OCI-LY7 (cell line): ENCODE measurements at places on chromosomes 3 and 15.

DNA sequence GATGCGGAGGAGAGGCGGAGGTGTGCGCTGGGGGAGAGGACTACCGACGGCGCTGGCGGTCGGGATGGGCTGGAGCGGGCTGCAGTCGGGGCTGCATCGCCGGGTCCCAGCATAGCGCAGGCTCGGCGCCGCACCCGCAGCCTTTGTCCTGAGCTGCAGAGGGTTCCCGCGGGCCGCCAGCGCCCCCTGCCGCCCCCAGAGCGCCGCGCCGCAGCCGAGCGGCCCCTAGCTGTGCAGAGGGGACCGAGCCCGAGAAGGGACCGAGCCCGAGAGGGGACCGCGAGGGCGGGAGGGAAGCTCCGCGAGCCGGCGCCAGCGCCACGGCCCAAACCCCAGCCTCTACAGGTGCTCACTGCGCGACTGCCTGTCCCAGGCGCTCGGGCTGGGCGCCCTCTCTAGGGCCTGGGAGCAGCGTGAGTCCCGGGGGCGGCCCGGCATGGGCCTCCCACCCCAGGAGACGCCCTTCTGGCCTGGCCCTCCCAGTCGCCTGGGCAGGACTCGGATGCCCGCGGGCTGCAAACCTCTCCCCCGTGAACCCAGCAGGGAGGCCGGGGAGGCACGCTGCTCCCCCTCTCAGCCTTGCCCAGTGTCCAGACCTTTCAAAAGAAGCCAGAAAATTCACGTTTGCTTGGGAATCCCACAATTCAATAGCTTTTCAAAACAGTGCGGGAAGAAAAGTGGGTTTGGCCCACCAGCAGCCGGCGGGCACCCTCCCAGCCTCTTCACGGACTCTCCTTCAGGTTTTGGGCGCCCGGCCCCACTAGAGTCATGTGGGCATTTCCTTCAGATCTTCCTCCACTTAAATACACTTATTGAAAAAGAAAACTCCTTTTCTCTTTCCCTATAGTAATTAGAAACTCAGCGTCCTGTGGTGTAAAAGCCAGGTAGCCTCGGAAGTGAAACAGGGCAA is 134.7 kb downstream of the TPRA1 start:
- DNase-seq, result peak; percentile 21

DNA sequence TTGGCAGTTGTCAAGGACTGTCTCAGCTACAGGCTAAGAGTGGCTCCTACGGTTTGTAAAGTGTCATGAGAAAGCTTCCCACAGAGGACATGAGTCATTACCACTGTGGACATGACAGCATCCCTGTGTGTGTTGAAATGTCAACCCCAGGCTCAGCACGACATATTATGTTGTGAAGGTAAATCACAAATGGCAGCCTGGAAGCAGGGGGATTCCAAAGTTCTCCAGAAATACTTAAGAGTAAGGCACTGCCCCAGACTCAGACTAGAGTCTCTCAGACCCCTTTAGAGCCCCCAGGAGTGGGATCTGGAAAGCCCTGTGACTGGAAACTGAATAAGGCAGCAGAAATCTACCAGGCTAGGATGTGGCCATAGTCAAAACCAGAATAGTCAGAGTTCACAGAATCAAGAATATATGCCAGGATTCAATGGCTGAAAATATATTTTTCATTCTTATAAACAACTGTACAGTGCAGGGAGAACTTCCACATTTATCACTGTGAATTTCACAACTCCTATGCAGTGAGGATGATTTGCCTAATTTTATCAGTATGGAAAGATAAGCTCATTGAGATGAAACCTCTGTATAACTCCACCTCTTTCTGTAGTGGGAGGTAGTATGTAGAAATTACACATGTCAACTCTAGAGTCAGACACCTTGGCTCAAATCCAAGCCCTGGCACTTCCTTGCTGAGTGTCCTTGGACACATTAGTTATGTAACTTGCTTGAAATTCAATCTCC is 237.1 kb upstream of the CFAP20DC start:
- DNase-seq, result no peak

DNA sequence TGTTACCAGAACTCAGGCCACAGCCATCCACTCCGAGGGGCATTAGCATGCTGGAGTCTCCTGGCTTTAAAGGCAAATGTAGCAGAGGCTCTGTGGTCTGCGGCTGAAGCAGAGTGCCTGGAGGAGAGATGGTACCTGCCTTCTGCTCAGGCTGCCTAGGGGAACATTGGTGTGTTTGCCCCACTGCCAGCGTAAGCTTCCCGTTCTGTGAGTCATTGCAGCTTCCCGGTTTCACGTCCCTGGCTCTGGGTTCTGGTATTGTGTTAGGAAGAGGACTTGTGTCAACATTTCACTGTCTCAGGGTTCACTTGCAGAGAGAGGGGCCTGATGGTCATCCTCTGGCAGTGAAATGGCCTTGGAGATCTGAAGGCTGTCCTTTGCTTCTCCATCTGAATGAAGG is 1.8 kb downstream of the GASK1A start:
- DNase-seq, result no peak

- DNase-seq, result no peak
These were observed 97.0 kb downstream of the FNDC3B start for GRCh38 chr3:172136330-172136729.

GRCh38 chr3:21117370-21117769 is 633.6 kb downstream of the ZNF385D start:
- DNase-seq, result no peak

DNA sequence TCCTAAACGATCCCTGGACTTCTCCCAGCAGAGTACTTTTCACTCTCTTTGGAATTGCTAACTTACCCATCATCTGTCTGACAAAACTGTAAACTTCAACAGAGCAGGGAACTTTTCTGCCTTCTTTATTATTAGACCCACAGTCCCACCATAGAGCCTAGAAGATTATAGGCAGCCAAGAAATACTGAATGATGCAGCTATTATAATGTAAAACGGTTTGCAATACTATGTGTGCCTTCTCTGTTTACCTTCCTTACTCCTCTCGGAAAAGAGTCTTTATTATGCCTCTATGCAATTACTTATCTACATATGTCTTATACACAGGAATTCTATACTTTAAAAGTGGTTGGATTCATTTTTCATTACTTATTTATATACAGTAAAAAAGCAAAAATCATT is 36.0 kb downstream of the SHQ1 start:
- no peak for DNase-seq

- DNase-seq, result peak; percentile 47
These were observed 6.3 kb upstream of the CTSH start for GRCh38 chr15:78950902-78951840.

- DNase-seq, result no peak
These were observed 25.6 kb upstream of the TEX9 start for GRCh38 chr15:56339594-56339993.

- no peak for DNase-seq
These were observed 1.0 kb upstream of the CCR5 start for GRCh38 chr3:46369675-46370132.

DNA sequence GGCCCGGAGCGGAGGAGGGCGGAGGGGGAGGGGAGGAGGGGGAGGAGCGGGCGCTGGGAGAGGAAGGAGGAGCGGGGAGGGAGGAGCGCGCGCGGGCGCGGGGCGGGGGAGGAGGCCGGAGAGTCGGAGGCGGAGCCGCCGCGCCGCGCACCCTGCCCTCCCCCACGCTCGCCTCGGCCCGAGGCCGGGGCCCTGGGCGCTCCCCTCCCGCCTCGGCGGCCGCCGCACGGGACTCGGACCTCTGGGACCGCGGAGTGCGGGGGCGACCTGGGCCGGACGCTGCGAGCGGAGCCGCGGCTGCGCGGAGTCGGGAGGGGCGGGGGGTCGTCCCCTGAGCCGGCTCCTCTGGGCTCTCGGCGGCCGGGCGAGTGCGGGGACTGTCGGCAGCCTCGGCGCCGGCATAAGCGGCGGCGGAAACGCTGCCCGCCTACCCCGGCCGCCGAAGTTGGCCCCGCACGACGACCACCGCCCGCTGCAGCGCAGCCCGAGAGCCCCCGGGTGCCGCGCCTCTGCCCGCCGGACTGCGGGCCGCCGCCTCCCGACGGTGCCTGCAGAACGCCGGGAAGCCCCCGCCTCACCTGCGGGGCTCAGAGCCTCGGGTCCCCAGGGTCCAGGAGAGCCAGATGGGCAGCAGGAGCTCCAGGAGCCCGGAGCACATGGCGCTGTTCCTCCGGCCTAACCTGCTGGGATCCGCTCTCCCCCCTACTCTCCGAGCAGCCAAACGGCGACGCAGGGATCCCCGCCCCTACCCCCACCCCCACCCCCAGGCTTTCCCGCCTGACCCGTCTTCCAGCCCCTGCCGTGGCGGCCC is 406 bp upstream of the GABRB3 start:
- DNase-seq, result no peak

GRCh38 chr3:94049267-94049666 is 13.4 kb downstream of the DHFR2 start:
- no peak for DNase-seq

- DNase-seq, result no peak
These were observed 5.2 kb downstream of the ANAPC13 start for GRCh38 chr3:134480546-134480945.

DNA sequence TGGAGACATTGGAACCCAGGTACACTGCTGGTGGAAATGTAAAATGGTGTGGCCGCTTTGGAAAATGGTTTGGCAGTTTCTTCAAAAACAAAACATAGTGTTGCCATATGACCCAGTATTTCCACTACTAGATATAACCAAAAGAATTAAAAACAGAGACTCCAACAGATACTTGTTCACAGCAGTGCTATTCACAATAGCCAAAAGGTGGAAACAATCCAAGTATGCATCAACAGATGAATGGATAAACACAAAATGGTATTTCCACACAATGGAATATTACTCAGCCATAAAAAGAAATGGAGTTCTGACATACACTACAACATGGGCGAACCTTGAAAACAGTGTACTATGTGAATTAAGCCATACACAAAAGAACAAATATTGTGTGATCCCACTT is 59.4 kb upstream of the TIMP4 start:
- no peak for DNase-seq

DNA sequence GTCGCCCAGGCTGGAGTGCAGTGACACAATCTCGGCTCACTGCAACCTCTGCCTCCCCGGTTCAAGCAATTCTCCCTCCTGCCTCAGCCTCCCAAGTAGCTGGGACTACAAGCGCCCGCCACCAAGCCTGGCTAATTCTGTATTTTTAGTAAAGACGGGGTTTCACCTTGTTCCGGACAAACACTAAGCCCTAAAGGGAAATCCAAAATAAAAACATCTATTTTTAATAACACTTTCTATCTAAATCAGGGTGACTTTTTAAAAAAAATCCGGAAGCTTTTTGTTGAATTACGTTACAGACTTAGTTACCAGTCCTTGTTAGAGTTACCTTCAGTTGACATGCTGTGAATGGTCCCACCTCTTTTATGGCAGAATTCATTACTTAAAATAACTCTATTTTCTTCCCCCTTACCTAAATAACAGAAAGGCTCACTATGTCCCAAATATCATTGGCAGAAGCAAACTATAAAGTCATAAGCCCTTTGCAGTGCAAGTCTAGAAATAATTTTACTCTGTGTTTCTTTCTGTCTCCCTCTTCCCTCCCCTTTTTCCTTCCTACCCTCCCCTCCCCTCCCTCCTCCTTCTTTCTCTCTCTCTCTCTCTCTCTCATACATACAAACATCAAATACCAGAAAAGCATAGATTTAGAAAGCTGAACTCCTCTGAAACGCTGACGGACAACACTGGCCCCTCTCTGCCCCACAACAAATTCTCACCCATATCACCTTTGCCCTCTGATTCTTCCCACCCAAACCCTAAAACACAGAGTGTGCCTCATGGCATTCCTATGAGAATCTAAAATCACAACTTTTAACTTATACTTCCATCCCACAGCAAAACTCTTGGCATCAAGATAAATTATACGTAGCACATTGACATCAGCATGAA is 18.3 kb downstream of the THBS1 start:
- DNase-seq, result no peak

GRCh38 chr3:183540501-183541234 is 14.8 kb downstream of the KLHL6 start:
- no peak for DNase-seq

DNA sequence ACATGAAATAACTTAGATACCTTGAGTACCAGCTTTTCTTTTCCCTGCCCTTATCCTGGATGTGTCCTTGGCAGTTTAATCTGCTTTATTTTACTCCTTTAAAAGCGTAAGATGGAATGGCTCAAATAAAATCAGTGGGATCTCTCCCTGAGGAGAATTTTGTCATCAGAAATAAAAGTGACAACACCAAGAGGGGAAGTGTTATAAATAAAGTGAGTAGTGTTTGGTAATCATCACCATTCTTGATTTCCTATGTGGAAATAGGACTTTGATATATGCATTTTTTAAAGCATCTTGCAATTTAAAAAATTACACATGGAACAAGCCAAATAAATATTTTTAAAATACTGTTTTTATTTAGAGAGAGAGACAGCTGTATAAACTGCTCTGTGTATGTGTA is 76.5 kb downstream of the MBNL1 start:
- DNase-seq, result no peak

GRCh38 chr3:14412831-14413380 is 10.5 kb downstream of the SLC6A6 start:
- no peak for DNase-seq

DNA sequence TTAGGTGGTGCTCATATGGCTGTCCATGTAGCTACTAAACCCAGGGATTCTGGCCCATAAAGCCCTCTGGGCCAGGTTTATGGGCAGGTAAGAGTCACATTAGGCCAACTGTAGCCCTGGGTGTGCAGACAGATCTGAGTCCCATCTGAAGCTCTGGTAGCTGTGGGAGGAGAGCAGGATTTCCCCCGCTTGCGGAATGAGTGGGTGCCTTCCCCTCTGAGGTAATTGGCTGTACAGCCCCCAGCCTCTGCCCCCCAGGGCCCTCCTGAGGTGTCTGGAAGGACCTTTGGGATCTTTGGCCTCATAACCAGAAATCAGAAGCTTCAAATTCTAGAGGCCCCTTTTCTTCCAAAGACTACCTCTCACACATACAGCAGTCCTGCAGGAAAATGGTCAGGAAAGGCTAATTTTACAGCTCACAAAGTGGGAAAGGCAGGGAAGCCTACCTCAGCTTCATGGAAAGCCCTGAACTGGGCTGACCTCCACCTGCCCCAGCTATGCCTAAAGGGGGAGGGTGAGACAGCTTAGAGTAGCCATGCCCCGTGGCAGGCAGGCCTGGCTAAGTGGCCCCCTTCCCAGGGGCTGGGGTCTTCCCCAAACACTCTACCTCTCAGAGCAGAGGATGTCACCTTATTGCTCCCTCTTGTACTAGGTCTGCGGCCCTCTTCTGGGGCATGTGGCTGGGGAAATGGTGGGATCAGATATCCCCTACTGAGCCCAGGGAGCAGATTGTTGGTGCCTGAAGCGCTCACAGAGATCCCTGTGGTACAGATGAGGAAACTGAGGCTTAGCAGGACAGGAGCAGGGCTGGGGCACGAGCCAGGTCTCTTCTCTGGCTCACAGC is 16.8 kb downstream of the HEMK1 start:
- DNase-seq, result no peak

DNA sequence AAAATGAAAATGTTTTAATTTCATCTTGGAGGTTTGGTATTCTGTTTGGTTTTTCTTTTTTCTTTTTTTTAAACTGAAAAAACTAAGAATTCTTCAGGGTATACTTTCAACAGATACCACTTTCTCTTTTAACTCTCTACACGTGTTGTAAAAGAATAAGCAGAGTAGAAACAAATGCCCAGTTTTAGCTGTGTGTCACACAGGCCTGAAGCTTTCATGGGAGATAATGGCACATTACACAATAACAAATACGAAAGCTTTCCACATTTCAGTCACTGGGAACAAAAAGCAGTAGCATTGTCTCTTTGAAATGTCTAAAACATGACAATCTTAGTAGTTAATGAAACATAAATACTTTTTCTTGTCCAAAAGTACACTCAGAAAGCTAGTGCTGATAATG is 818.5 kb downstream of the TBL1XR1 start:
- DNase-seq, result no peak

GRCh38 chr3:169218314-169218983 is 445.1 kb downstream of the MECOM start:
- no peak for DNase-seq
